Muscle of leg (tissue), 16 donors: ENCODE measurements at places on chromosomes 12 and 14. TPM values are rescaled to one million over a fixed set of nuclear protein-coding genes. Genes with fewer than 3 reads are reported as not detected.
A peak's percentile ranks its signal among the peaks of the same experiment; 100 is the strongest.

GRCh38 chr14:99578541-99579101 is 25.4 kb downstream of the CCDC85C start:
- no peaks in the 10 kb centered on the region for H3K27me3 ChIP-seq
- H3K4me3 ChIP-seq, result no peak overlapping the region
- H3K4me1 ChIP-seq, result peaks cover 47% of the 10 kb centered on the region
- no peaks in the 10 kb centered on the region for H3K36me3 ChIP-seq
- H3K27ac ChIP-seq, result no peak overlapping the region
- DNase-seq, result peak; percentile 78

- peak; percentile 44 for DNase-seq
- no peaks in the 10 kb centered on the region for H3K36me3 ChIP-seq
- peaks cover 3% of the 10 kb centered on the region for H3K4me1 ChIP-seq
Measured at GRCh38 chr12:31362759-31363415, 36.9 kb upstream of the SINHCAF start.

GRCh38 chr12:47885012-47885501 is 19.7 kb downstream of the VDR start:
- no peaks in the 10 kb centered on the region for H3K27me3 ChIP-seq
- peaks cover 14% of the 10 kb centered on the region for H3K4me1 ChIP-seq
- no peak overlapping the region for H3K4me3 ChIP-seq
- H3K27ac ChIP-seq, result no peak overlapping the region
- H3K36me3 ChIP-seq, result no peaks in the 10 kb centered on the region
- DNase-seq, result no peak

DNA sequence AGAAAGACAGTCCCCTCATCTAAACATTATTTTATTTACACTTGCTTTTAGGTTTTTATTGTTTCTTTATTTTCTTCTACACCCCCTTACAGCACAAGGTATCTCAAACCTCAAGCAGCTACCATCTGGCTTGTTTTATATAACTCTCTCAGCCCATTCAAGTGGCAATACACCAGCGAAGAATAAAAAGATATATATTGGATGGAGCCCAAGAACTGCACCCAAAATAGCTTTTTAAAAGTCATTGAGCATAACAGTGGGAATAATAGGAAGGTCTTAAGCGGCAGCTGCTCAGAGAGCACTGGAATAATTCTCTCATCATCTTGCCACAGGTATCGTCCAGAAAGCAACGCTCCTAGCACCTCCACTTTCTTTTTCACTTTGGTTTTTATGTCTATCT is 322.5 kb downstream of the SYT1 start:
- no peak overlapping the region for H3K4me3 ChIP-seq
- no peaks in the 10 kb centered on the region for H3K27me3 ChIP-seq
- peaks cover 3% of the 10 kb centered on the region for H3K4me1 ChIP-seq

KRT8 gene
- total RNA-seq, result 1.1 TPM

KITLG gene
- total RNA-seq, result 17.9 TPM

KRT72 gene
- total RNA-seq, result not detected
